ENCODE measurements at places on chromosomes 6 and 20.

DNA sequence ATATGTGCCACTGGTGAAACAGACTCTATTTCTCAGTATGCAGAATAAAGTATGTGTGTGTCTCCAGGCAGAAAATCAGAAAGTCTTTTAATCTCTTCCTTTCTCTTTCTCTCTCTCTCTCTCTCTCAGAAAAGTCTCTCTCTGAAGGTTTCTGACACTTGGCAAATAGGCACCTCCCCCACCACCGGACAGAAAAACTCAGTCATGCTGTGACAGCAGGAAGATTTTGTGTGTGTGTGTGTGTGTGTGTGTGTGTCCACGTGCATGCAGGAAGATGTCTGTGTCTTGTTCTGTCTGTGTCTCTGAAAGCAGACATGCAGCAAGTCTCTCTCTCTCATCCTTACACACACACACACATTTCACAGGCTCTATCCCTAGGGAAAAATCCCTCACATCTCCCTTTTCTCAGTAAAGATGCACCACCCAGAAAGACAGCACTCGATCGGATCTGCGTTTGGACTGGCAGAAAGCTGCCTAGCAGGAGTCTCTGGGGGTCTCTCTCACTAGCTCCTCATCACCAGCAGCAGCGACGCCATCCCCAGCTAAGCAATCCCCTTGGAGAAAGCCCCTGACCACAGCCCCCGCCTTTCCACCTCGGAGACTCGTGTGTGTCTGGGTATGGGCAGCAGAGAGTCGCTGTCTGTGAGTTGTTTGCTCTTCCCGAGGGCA, 98.3 kb downstream of the EDN3 start:
- no peak for DNase-seq

DNA sequence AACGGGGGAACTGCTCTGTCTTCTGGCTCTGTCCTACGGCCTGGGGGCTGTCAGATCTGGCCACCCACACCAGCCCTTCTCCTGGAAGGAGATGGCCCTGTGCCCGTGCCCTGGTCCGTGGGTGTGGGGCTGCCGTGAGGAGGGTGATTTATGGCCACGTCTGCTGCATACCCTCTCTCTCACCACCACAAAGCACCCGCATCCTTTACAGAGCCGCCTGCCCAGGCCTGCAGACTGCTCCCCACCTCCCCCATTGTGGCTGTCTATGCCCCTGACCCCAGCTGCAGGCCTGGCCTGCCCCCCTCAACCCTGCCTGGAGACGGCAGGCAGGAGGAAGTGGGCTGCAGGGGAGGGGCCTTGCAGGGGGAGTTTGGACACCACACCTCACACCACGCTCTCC, 72.7 kb upstream of the GATA5 start:
- DNase-seq: no peak

GRCh38 chr20:46507760-46508407, 5.5 kb downstream of the ZNF334 start:
- no peak for DNase-seq

DNA sequence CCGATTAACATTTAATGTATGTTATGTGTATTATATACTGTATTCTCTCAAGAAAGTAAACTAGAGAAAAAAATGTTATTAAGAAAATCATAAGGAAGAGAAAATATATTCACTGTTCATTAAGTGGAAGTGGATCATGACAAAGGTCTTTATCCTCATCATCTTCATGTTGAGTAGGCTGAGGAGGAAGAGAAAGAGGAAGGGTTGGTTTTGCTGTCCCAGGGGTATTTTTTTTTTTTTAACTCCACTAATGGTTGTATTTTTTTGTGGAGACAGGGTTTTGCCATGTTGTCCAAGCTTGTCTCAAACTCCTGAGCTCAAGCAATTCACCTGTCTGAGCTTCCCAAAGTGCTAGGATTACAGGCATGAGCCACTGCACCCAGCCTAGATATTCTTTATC, 11.0 kb downstream of the ECT2L start:
- no peak for DNase-seq

GRCh38 chr20:8154638-8155037, 22.6 kb downstream of the PLCB1 start:
- no peak for DNase-seq

DNA sequence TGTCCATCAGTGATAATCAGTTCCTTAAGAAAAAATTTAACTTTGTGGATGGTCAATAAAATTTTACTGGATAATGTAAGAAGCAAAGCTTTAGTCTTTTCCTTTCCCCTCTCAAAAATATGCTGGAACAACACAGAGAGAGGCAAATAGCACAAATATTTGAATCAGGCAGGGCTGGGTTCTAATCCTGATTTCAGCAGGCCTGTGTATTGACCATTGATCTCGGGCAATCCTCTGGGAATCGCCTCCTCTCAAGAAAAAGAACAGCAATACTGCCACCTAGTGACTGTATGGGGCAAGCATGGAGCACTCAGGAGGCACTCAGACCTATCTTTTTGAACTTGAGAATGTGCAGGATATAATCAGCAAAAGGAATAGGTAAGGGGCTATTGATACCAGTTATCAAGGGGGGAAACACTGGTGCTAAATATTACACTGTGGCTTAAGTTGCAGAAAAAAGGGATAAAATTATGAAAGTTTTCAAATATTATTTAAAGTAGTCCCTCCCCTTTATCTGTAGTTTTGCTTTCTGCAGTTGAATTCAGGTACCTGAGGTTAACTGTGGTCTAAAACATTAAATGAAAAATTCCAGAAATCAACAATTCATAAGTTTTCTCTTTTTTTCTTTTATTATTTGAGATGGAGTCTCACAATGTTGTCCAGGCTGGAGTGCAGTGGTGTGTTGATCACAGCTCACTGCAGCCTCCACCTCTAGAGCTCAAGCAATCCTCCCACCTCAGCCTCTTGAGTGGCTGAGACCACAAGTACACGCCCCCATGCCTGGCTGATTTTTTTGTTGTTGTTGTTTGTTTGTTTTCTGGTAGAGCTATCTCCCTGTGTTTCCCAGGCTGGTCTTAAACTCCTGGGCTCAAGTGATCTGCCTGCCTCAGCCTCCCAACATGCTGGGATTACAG, 91.8 kb upstream of the NHSL1 start:
- DNase-seq: peak; percentile 74

- no peak for DNase-seq
Measured at GRCh38 chr6:34041385-34041784, 104.5 kb downstream of the GRM4 start.

DNA sequence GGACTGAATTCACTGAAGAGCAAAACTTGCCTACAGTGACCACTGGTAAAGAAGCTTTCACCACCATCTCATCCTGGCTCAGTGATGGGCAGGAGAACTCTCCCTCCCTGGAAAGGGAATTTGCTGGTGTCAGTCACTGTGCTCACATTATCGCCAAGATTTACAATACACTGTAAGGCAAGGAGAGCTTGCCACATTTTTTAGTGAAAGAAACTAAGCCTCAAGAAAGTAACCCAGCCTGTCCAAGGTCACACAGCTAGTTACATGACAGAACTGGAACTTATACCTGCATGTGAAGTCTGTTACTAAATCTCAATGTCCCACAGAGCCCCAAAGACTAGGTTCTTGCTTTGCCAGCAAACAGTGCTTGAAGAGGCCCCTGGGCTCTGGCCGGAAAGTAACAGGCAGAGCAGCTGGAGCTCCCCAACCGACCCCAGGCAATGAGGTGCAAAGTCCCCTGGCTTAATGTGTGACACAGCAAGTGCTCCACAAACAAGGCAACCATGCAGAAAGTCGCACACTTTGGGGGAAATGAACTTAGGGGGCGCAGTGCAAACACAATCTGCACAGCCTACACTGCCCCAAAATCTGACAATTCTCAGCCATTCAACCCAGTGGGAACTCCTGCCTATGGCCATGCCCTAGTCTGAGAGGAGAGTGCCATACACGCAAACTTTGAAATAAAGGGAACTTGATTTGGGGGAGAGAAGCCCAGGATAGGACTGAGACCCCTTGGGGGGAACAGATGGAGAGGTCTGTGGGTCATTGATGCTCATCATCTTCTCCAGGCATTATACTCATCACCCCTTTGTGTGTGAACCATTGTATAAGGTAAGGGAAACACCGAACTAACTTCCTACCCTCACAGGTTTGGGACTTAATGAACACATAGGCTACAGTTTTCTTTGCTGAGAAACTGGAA, 1.9 kb downstream of the BCL2L1 start:
- no peak for DNase-seq

- DNase-seq: no peak
Measured at GRCh38 chr20:51532577-51533191, 9.8 kb downstream of the NFATC2 start.

DNA sequence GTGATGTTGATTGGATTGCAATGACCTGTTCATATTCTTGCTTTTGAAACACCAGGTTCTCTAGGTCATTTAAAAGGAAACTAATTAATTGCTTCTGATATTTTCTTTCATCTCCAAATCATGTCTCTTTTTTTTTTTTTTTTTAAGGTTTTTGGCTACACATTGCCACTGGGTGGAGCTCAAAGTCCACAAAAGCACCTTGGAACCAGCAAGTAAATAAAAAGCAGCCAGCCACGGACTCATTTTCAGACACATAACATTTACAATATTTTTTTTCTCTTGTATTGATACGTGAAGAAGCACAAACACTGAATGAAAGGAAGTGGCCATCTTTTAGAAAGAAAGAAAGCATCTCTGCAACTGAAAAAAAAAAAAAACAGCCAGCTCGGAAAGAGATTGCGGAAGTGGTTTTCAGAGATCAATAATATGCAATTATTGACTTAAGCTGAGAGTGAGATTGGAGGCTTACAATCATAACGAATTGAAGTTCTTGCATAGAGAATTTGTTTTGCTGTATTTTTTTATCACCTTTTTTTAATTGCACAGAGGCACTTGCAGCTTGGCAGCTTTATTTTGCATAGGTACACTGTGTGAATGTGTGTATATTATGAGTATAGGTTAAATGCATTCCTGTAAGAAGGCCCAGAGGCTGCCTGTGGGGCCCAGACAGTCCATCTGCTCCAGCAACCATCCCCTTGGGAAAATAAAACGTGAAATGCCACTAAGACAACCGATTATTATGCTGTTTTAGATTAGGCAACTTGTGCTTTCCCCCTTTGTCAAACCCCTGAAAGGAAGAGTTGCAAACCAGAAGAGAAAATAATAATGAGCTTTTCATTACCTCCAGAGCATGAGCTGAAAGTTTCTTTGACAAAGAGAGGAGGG, 28.2 kb downstream of the CGA start:
- DNase-seq: peak; percentile 87

DNA sequence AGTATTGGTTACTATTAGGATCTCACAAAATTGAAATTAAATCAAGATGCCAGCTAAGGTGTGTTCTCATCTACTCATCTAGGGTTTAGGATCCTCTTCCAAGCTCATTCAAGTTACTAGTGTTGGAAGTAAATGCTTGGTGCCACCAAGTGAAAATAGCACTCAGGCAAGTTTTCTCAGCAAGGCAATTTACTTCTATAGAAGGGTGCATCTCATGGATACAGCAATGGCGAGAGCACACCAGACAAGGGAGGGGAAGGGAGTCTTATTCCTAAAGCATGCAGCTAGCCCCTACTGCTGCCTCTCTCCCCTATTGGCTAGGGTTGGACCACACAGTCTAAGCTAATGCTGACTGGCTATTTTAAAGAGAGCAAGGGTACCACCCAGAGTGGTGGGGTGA, 23.0 kb upstream of the FAM8A1 start:
- no peak for DNase-seq

- DNase-seq: no peak
Measured at GRCh38 chr20:1324598-1325172, 4.3 kb downstream of the SDCBP2 start.

GRCh38 chr20:12617076-12617475, 391.7 kb upstream of the SPTLC3 start:
- no peak for DNase-seq

DNA sequence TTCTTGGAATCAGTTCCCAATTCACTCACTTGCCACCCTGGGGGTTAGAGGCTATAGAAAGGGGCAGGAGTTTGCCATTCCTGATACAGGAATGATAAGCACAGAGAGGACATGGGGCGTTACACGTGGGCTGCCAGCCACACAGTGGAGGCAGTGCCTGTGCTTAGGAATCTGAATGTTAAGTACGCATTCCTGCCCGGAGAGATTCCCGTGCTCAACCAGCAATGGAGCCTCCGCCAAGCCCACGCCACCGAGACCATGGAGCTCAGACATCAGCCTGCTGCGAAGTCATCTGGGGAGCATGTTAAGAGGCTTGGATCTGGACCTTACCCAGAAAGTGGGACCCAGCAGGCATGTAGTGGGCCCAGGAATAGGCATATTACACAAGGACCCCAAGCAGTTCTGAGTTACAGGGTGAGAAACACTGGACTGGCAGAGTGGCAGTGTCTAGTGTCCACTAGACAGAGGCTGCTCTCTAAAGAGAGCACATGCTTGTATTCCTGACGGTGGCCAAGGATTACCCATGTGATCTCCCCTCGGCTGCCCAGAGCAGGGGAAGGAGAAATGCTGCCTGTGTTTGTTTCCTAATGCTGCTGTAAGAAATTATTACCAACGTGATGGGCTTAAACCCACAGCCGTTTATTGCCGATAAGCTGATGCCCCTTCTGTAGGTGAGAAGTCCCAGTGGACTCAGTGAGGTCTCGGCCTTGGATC, 138.2 kb downstream of the BMP7 start:
- DNase-seq: no peak

DNA sequence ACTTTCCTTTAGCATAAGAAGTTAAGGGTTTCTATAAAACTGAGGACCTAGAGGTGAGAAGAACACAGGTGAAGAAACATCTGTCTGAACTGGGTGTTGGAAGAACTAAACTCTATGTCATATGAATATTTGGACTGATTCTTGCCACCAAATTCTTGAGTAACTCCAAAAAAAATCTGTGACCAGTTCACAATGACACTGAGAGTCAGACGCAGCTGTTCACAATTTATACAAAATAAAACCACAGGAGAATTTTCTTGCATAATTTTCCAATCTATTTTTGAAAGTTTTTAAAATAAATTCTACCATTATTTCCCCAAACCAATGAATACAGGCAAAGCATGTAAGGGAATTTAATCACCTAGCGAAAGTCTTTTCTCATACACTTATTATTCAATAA, 148.1 kb upstream of the TCF21 start:
- DNase-seq: no peak

DNA sequence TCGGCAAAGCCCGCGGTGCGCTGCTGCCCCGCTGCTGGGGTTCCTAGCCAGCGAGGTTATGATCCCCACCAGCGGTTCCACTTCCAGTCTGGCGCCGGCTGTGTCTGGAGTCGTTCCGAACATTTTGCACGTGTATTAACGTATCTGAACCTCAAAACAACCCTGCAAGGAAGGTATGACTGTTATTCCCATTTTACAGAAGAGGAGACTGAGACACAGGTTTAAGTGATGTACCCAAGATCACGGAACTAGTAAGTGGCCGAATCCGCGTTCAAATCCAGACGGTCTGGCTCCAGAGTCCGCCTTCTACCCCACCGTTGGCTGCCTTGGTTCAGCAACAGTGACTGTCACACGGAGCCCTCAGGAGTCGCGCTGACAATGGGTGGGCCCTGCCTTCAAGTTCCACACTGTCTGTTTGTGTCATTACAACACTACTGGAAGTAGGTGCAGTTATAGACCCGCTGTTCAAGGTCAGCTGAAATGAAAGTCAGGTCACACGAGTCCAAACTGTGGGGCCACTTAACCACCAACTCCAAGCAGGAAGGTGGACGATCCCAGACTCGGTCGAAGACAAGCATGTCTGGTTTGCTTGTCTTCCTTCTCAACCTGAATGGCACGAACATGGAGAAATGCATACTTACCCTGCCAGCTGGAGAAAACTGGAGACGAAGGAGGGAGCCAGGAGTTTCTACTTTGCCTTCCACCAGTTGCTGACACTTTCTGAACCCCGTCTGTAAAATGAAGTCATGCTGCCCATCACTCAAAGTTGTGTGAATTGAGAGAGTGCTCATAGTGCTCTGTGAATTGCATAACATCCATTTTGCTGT, 803 bp upstream of the SRXN1 start:
- no peak for DNase-seq

All from NCI-H774 (cell line).